ENCODE measurements at places on chromosomes 1 and 21.

- no peak for DNase-seq
These were observed 446.1 kb downstream of the SIPA1L2 start for GRCh38 chr1:232183802-232184201.

DNA sequence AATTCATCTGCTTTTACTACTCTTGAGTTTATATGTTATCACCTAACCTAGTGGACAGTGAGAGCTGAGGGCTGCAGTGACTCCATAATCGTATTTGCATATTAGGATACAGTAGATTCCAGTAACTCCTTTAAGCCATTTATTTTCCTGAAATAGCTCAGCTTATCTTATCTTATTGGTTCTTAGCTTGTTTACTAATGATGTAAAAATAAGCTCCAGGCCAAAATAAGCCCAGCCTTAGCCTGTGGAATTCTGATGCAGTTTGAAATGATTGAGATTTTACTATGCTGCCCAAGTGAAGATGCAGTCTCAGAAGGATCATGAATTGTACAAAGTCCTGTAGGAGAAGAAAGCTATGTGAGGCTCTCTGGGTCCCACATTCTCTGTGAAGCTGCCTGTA, 18.1 kb downstream of the ATP1A1 start:
- DNase-seq: no peak

GRCh38 chr1:19932866-19933265, 9.4 kb upstream of the PLA2G2E start:
- no peak for DNase-seq

- no peak for DNase-seq
These were observed 77.2 kb downstream of the SCCPDH start for GRCh38 chr1:246801241-246802020.

GRCh38 chr1:98893371-98893770, 111.3 kb downstream of the PLPPR5 start:
- no peak for DNase-seq

DNA sequence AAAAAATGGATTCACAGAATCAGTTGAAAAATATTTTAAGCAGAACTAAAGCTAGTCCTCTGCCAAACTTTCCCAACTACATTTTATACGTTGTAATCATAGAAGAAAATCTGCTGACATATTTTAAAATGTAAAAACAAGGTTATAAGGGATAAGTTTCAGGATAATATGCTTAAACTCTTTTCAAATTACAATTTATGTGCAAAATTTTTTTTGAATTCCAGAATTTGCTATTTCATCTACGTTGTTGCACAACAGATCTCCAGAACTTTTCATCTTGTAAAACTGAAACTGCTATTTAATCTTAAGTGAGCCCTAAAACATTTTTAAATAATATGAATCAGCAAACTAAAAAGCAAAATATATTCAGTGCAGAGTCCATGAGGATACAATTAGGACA, 5.9 kb downstream of the EDEM3 start:
- DNase-seq: no peak

- peak; percentile 38 for DNase-seq
These were observed 14.8 kb downstream of the CD2 start for GRCh38 chr1:116769104-116769452.

- no peak for DNase-seq
These were observed 18.8 kb downstream of the RNF220 start for GRCh38 chr1:44423591-44424537.

DNA sequence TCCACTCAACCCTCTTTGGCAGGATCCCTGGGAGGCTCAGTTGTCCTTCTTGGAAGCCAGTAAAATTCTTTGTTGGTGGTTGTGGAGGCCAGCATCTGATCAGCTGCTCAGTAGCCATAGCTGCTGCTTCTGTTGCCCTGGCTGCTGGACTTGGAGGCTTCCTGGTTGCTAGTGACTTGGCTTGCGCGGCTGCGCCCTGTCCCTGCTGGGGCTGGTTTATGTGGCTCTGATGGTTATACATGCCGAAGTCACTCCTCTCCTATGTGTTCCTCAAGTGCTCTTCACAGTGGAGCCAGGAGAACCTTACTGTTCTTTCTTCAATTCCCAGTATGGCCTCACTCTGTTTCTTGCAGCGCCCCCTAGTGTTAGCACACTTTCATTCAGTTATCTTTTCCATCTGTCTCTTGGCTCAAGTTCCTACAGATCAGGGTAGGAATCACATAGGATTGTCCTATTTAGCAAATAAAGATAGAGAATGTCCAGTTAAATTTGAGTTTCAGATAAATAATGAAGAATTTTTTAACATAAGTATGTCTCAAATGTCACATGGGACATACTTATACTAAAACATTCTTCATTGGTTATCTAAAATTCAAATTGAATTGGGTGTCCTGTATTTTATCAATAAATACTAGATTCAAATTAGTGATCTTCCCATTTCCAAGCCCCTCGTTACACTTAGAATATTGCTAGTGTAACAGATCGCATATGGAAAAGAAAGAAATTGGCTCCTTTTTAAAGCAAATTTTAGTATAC, 176.5 kb downstream of the TGFB2 start:
- DNase-seq: peak; percentile 39

- DNase-seq: no peak
These were observed 62.7 kb downstream of the FHAD1 start for GRCh38 chr1:15309687-15310086.

GRCh38 chr1:169148472-169149252, 42.2 kb downstream of the ATP1B1 start:
- DNase-seq: no peak

DNA sequence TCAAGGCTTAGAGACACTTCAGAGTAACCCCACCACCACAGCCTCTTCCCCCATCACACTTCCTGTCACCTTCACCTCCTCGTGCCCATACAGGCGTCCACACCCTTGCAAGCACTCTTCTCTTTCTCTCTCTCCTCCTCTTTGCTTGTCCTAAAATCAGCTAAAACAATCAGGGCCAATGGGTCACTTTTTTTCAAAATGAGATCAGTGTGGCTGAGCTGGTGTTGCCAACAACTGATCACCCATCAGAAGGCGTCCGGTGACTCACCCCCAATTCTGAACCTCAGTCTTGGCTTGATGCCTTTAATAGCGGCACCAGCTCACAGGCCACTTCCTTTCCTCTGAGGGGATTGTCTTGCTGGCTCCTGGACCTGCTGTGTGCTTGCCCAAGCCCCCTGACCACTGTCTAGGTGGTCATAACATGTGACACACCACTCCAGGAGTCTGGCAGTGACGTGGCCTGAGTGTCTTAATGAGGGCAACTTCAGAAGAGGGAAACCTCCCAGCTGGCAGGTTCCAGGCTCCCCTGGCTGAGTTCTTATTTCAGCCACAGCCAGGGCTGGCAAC, 1.6 kb downstream of the DRAXIN start:
- no peak for DNase-seq

GRCh38 chr1:153803470-153804056, 28.4 kb downstream of the SLC27A3 start:
- DNase-seq: no peak

GRCh38 chr1:245684166-245684565, 529.4 kb downstream of the KIF26B start:
- no peak for DNase-seq

DNA sequence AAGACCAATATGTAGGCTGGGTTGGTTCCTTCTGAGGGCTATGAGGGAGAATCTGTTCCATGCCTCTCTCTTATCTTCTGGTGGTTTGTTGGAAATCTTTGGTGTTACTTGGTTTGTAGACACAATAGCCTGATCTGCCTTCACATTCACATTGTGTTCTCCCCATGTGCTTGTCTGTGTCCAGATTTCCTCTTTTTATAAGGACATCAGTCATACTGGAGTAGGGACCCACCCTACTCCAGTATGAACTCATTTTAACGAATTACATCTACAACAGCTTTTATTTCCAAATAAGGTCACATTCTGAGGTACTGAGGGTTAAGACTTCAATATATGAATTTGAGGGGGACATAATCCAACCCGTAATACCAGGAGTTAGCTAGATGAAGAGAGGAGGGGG, 75.9 kb downstream of the DISP1 start:
- DNase-seq: no peak

GRCh38 chr21:44748621-44749020, 37.2 kb upstream of the TSPEAR start:
- no peak for DNase-seq

DNA sequence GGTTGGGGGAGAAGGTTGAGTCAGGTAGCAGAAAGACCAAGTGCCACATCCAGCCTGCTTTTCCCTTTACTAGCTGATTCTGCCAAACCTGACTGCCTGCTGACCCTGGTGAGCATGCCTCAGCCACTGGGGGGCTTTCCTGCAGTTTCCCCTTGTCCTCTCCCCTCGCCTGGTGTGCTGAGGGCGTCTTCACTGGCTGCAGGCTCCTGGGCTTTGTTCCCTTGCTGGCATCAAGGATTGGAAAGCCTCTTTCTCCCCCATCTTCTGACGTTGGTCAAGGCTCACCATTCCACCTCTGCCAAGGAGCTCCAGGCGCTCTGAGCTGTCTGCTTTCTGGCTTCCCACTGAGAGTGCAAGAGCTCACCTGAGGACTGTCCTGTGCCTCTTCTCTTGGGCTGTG, 28.4 kb downstream of the MAN1C1 start:
- no peak for DNase-seq

DNA sequence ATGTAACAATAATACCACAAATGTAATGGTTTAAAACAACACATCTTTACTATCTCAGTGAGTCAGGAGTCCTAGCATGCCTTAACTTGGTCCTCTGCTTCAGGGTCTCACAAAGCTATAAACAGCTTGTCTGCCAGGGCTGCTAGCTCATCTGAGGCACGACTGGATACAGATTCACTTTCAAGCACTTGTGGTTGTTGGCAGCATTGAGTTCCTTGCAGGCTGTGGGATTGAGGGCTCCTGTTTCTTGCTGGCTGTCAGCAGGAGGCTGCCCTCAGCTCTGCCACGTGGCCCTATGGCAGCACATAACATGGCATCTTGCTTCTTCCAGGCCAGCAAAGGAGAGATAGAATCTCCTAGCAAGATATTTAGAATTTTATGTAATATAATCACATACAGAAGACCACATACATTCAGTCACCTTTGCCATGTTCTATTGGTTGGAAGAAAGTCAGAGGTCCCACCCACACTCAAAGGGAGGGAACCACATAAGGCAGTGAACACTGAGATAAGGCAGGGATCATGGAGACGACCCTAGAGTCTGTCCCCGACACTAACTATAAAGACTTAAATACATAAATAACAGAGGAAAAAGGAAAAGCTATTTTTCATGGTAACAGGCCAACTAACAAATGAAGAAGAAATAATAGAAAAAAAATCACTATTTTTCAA, 18.9 kb upstream of the IPP start:
- no peak for DNase-seq

DNA sequence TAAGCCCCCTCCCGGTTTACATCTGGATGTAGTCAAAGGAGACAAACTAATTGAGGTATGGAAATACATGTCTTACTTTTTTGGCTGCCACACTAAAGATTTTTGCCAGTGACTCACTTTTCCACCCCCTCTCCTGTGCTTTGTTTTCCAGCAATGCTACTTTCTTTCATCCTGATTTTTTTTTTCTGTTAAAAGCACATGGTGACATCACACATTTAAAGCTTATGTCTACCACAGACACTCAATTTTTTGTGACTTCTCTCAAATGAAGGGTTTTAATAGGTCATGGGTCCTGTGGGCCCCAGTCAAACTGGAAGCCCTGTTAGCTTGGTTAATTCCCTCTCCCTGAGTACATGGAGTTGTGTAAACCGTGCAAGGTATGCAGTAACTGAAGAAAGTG, 2.2 kb downstream of the PPP1R8 start:
- no peak for DNase-seq

DNA sequence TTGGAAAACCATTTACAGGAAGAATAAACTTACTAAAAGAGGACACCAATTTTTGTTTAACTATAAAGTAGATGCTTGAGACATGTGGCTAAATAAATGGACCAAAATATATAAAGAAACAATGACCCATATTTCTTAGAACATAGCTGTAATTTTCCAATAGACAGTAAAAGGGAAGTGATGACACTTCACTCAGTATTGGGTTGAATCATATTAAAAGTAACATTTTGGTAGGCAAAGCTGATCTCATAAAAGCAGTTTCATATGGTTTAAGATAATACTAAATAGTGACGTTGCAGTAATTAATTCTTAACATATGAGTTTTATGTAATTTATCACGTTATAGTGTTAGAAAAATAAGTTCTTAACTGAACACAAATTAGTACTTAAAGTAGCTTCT, 308.9 kb upstream of the RUNX1 start:
- peak; percentile 14 for DNase-seq

DNA sequence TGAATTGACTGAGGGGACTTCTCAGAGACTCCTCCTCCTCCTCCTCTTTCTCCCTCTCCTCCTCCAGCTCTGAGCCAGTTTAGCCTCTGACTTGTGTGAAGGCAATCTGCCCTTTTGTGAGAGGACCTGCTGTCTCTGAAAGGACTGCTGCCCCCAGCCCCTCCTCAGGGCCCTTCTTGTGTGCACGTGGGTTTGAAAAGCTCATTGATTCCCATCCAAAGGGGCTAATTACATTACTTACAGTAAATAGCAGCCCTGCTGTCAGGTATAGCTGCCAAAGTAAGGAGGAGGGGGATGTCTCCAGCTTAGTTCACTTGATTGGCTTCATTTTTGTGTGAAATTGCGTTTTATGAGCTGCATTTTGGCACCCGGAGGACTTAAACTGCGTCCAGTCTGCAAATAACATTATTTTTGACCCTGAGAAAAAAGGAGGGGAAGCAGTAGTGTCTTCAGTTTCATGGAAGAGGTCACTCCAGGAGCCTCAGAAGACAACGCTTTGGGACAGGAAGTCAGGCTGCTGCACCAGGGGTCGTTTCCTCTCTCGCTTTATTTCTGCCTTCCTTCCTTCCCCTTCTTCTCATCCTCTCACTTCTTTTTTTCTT, 1.8 kb upstream of the LHX9 start:
- DNase-seq: no peak

- DNase-seq: no peak
These were observed 197.7 kb downstream of the NRIP1 start for GRCh38 chr21:14866859-14867765.

- no peak for DNase-seq
These were observed 55.7 kb downstream of the RGS5 start for GRCh38 chr1:163147019-163147418.

DNA sequence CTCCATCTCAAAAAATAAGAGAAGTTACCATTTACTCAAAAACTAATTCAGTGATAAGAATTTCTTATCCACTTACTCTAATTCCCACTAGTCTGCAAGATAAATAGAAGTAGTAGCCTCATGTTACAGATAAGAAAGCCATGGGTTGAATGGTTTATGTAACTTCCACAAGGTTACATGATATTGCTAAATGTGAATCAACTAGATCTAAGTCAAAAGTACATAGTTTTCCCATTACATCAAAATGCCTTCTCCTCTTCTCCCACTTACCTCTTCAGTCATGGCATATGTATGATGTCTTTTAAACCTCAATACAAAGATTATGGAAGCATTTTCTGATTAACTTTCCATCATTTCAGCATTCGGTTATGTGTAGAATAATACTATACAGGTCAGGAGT, 108.5 kb downstream of the ASH1L start:
- no peak for DNase-seq

- no peak for DNase-seq
These were observed 28.1 kb downstream of the EPHA2 start for GRCh38 chr1:16127676-16128337.

- peak; percentile 38 for DNase-seq
These were observed 1.2 kb downstream of the LORICRIN start for GRCh38 chr1:153260585-153261280.

Measured in GM13977 (cell line).